Stimulated activated CD8-positive, alpha-beta memory T cell treated with anti-CD3 and anti-CD28 coated beads, Interleukin-4, amount 100 ng/mL, for 4 hours (primary cell): ENCODE measurements at places on chromosomes 16 and 17.

- no peak for DNase-seq
These were observed 2.3 kb upstream of the ALKBH5 start for GRCh38 chr17:18181358-18181757.

- DNase-seq, result no peak
These were observed 13.9 kb downstream of the HAGH start for GRCh38 chr16:1812732-1813163.

- DNase-seq, result no peak
These were observed 22.7 kb downstream of the USP22 start for GRCh38 chr17:21019976-21020586.

DNA sequence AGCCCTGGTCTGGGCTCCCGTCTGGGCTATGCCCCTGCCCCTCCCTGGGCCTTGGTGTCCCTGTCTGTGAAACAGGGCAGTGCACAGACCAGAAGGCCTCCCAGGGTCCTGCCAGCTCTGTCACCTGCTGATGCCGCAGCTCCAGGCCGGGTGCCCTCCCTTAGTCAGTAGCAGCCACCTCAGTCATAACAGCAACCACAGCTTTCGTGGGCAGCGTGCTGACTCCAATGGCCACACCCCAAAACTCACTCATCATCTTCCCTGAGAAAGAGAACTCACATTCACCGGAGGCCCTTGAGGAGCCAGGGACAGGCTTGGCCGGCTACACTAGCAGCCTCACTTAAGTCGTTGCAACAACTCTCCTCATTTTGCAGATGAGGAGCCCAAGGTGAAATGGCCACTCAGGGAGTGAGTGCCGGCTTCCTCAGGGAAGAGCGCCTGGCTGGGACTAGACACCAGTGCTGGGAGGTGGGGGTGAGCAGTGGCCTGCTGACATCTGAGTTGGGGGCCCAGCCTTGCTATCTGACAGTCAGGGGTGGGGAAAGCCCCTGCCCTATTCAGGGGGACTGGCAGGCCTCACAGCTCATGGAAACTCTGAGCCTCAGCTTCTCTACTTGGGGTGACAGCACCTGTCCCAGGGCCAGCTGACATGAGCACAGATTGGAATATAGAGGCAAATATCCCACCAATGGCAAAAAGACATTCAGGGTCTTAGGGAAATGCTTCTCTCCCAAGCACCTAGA is 22.6 kb downstream of the SLC5A10 start:
- no peak for DNase-seq

GRCh38 chr16:85607321-85607765 is 5.8 kb upstream of the GSE1 start:
- DNase-seq, result no peak

GRCh38 chr17:48791128-48792032 is 25.6 kb downstream of the TTLL6 start:
- DNase-seq, result peak; percentile 1

GRCh38 chr16:86404678-86405077 is 105.6 kb upstream of the FOXF1 start:
- no peak for DNase-seq

DNA sequence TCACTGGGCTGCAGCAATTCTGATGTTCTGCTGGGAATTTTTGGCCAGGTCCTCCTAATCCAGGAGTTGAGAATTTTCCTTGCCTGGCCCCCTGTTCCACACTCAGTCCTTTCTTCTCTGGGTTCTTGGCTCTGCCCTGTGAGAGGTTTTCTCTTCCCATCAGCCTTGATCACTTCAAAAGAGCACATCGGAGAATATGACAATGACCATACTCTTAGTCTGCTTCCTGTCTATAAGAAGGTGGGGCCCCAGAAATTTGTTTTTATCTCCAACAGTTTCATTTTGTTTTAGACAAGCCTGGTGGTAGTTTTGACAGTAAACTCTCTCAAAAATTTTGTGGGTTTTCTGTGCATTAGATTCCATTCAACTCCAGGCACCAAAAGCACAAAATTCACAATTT is 70.7 kb downstream of the C17orf67 start:
- no peak for DNase-seq
